Hippocampal formation (tissue), 2 donors: ENCODE measurements at places on chromosomes 3 and 15.

DNA sequence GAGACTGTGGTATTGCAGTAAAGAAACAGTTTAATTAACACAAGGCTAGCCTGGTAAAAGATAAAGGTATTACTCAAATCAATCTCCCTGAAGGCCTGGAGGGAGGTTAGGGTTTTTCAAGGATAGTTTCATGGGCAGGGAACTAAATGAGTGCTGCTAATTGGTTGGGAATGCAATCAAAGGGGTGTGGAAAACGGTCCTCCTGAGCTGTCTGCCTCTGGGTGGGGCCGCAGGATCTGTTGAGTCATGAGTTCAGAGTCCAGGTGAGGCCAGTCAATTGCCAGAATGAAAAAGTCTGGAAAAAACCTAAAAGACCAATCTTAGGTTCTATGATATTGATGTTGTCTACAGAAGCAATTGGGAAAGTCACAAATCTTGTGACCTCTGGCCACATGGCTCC, 293.2 kb downstream of the MCTP2 start:
- DNase-seq: no peak

DNA sequence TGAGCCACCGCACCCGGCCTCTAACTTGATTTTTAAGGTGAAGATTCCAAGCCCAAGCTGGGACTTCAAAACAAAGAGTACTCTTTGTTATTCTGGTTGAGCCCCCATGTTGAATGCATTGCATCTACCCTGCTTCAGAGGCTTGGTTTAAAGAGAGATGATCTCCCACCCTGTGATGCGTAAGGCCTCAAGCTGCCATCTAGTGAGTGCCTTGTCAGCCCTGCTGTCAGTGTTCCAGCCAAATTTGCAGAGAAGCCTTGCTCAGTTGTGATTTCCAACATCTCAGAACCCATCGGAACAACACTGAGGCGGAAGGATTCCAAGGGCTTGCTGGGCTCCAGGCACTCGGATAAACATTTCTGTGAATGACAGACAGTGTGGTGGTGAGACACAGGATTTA, 210.7 kb upstream of the RGMA start:
- no peak for DNase-seq

- DNase-seq: no peak
These were observed 469.3 kb upstream of the CDIN1 start for GRCh38 chr15:36109943-36110658.

GRCh38 chr3:14608298-14608697, 43.3 kb upstream of the CCDC174 start:
- no peak for DNase-seq

- DNase-seq: no peak
These were observed 456.2 kb upstream of the THBS1 start for GRCh38 chr15:39124553-39125171.

DNA sequence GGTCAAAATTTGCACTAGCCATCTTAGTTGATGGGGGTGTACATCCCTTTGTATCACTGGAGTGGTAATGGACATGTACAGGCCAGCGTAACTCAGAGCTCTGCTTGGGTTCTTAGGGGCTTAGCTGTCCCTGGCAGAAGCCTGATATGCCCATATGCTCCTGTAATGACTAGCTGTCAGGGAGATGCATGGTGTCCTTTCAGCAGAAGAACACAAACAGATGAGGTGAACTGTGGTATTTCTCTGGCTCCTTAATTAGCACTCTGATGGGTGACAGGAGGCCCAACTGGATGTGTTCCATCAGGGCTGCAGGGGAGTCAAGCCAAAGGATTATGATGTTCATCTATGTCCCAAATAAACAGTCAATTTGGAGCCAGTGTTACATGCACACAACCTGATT, 774.5 kb downstream of the AGBL1 start:
- DNase-seq: no peak

- no peak for DNase-seq
These were observed 140.4 kb upstream of the ABI3BP start for GRCh38 chr3:101133652-101134051.

GRCh38 chr15:88323468-88323867, 66.9 kb upstream of the NTRK3 start:
- no peak for DNase-seq

- no peak for DNase-seq
These were observed 967.1 kb upstream of the ROBO1 start for GRCh38 chr3:80734920-80735319.

GRCh38 chr3:38018296-38019266, 10.9 kb downstream of the PLCD1 start:
- DNase-seq: no peak

GRCh38 chr3:50436114-50436674, 67.2 kb downstream of the CACNA2D2 start:
- DNase-seq: no peak

DNA sequence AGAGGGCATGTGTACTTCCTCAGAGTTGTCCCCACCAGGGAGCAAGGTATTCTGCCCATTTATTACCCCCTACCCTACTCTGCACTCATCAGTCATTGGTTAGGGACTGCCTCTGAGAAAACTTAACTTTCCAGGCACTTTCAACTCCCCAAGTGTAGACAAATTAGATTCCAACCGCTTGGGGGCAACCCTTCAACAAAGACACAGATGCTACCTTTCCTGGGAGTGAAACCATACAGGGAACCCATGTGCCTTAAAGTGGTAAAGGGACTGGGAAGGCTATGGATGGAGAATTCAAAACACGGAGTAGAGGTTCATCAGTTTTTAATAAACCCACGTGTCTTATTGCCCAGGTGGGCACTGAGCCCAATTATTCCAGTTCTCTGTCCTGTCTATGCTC, 19.4 kb upstream of the UBE2E2 start:
- no peak for DNase-seq

DNA sequence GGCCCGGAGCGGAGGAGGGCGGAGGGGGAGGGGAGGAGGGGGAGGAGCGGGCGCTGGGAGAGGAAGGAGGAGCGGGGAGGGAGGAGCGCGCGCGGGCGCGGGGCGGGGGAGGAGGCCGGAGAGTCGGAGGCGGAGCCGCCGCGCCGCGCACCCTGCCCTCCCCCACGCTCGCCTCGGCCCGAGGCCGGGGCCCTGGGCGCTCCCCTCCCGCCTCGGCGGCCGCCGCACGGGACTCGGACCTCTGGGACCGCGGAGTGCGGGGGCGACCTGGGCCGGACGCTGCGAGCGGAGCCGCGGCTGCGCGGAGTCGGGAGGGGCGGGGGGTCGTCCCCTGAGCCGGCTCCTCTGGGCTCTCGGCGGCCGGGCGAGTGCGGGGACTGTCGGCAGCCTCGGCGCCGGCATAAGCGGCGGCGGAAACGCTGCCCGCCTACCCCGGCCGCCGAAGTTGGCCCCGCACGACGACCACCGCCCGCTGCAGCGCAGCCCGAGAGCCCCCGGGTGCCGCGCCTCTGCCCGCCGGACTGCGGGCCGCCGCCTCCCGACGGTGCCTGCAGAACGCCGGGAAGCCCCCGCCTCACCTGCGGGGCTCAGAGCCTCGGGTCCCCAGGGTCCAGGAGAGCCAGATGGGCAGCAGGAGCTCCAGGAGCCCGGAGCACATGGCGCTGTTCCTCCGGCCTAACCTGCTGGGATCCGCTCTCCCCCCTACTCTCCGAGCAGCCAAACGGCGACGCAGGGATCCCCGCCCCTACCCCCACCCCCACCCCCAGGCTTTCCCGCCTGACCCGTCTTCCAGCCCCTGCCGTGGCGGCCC, 406 bp upstream of the GABRB3 start:
- DNase-seq: peak; percentile 47

GRCh38 chr15:67267440-67267839, 12.9 kb downstream of the IQCH start:
- no peak for DNase-seq

DNA sequence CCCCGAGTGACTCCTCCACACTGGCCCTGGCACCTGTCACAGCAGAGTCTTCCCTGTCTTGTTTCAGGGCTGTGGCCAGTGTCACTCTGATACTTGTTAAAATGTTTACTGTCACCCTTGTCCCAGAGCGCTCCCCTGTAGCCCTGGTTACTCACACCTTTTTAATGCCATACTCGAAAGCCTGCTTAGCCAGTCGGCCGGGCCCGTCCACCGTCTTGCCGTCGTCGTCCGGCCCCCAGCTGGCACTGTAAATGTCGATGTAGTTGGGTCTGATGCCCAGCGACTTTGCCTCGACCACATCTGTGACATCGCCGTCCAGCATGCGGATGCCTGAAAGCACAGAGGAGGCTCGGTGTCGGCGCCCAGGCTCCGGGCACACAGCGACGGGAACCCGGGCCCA, 91.3 kb downstream of the PCSK6 start:
- no peak for DNase-seq

- no peak for DNase-seq
These were observed 858 bp downstream of the NTRK3 start for GRCh38 chr15:88255484-88256278.

DNA sequence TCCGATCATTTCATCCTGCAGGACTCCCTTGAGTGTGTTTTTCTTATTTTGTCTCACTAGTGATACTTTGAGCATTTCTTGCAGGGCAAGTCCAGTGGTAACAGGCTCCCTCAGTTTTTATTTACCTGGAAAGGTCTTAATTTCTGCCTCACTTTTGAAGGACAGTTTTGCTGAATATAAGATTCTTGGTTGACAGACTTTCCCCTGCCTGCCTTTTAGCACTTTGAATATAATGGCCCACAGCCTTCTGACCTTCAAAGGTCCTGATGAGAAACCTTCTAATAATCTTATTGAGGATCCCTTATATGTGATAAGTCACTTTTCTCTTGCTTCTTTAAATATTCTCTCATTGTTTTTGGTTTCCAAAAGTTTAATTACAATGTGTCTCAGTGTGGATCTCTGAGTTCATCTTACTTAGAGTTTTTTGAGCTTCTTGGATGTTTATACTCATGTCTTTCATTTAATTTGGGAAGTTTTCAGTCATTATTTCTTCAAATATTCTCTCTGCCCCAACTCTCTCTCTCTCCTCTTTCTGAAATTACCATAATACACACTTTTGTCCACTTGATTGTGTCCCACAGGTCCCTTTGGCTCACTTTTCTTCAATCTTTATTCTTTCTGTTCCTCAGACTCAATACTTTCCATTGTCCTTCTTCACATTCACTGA, 36.3 kb upstream of the ARIH1 start:
- no peak for DNase-seq

DNA sequence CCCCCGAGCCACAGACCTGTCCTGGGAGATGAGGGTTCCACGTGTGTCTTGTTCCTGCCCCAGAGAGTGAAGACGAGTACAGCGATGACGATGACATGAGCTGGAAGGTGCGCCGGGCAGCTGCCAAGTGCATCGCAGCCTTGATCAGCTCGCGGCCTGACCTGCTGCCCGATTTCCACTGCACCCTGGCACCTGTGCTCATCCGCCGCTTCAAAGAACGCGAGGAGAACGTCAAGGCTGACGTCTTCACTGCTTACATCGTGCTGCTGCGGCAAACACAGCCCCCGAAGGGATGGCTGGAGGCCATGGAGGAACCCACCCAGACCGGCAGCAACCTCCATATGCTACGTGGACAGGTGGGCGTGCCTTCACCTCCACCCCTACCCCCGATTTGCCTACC, 18.6 kb downstream of the CAND2 start:
- DNase-seq: no peak

DNA sequence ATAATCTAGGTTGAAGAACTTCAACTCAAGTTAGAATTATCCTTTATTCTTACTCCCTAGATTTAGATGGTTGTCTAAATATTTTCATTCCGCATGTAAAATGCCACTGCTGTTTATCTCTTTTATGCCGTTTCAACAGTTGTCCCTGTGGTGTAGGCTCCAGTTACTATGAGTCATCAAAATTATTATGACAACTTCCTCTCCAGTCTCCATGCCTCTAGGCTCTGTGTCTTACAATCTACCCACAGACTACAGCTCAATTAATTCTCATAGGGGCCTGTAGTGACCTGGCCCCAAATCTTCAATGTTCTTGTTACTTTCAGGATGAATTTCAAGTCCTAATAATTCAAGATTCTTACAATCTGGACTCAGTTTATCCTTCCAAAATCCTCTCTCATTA, 105.8 kb upstream of the UNC13C start:
- DNase-seq: no peak

- DNase-seq: no peak
These were observed 174.7 kb upstream of the CNTN3 start for GRCh38 chr3:74789111-74789510.

GRCh38 chr15:70596354-70597055, 166.9 kb downstream of the UACA start:
- no peak for DNase-seq

- DNase-seq: no peak
These were observed 33.4 kb downstream of the LINGO1 start for GRCh38 chr15:77599357-77599756.

- no peak for DNase-seq
These were observed 140.8 kb downstream of the SMAD6 start for GRCh38 chr15:66842710-66843441.

- no peak for DNase-seq
These were observed 55.7 kb downstream of the LMCD1 start for GRCh38 chr3:8557298-8557697.

DNA sequence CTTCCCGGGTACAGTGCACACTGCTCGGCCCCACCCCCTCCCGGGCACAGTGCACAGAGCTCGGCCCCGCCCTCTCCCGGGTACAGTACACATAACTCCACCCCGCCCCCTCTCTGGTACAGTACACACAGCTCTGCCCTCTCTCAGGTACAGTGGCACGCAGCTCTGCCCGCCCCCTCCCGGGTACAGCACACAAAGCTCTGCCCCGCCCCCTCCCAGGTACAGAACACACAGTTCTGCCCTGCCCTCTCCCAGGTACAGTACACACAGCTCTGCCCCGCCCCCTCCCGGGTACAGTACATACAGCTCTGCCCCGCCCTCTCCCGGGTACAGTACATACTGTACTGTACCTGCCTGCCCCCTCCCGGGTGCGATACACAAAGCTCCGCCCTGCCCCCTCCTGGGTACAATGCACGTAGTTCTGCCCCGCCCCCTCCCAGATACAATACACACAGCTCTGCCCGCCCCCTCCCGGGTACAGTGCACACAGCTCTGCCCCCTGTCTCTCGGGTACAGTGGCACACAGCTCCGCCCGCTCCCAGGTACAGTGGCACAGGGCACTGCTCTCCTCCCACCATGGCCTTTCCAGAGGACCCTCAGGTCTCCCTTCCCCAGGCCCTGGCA, 16.4 kb upstream of the PRR20G start:
- no peak for DNase-seq

DNA sequence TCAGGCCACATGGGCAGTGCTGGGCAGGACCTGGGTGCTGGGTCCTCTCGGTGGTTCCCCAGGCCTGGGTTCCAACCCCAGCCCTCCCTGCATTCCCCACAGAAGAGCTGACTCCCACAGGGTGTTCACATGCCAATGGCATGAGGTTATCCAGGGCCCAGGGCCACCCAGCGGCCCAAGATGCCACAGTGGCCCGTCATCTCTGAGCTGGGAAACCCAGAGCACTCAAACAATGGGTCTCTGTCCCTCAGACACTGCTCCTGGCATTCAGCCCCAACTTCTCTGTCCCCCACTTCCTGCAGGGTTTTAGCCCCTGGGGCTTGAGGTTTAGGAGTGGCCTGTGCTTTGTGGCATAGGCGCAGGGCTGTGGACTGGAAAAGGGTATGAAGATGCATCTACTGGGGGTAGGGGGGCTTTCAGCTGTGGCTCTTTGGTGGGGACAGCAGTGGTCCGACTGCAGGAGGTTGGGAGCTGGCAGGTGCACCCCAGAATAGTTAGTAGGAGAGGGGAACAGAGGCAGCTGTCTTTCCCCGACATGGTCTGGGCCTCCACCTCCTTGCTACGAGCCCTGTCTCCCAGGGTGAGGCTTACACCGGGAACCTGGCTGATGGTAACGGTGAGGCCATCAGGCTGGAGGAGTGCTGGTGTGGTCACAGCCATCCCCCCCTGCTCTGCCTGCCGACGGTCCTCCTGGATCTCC, 1.7 kb downstream of the CCDC9B start:
- peak; percentile 66 for DNase-seq
